ENCODE measurements at places on chromosomes 7 and 10. TPM values are rescaled to one million over a fixed set of nuclear protein-coding genes. Genes with fewer than 3 reads are reported as not detected.

ITIH5 gene
- 0.88 TPM for polyA plus RNA-seq

SLC13A4 gene
- 0.19 TPM for polyA plus RNA-seq

SPDYE8 gene
- polyA plus RNA-seq = not detected

ZNF282 gene
- polyA plus RNA-seq = 8.7 TPM

COL13A1 gene
- polyA plus RNA-seq = 4.5 TPM

NPY gene
- polyA plus RNA-seq = not detected

EPHA1 gene
- 4.2 TPM for polyA plus RNA-seq

SMKR1 gene
- 1.7 TPM for polyA plus RNA-seq

HKDC1 gene
- polyA plus RNA-seq = 4.6 TPM

UMAD1 gene
- polyA plus RNA-seq = 7.7 TPM

SDHAF3 gene
- 6.3 TPM for polyA plus RNA-seq

DNA sequence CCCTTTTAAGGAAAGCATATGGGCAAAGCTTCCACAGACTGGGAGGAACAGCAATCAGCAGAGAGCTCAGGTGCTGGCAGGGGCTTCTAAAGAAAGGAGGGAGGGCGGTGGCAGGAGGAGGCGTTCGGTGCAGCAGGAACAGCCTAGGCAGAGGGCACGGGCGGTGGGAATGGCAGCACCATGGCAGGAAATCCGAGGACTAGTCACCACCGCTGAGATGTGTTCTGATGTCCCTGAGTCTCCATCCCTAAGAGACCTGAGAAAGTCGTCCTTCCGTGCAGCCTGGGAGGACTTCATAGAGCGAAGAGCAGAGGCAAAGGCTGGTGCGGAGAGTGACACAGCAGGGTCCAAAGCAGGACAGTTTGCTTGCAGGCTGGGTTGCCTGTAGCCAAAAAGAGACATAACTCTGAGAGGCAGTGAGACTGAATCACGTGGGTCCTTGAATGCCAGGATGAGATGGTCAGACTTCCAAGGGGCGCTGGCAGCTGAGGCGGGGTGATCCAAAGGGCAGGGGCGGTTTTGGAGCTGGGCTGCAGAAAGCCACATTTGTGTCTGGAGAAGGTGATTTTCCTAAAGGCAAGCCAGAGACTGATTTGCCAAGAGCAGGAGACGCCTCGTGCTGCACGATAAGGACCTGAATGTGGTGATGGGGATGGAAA is 35.8 kb upstream of the GRID1 start:
- no peak overlapping the region for H3K4me3 ChIP-seq
- no peaks in the 10 kb centered on the region for H3K27me3 ChIP-seq
- H3K4me1 ChIP-seq = peaks cover 13% of the 10 kb centered on the region

DNA sequence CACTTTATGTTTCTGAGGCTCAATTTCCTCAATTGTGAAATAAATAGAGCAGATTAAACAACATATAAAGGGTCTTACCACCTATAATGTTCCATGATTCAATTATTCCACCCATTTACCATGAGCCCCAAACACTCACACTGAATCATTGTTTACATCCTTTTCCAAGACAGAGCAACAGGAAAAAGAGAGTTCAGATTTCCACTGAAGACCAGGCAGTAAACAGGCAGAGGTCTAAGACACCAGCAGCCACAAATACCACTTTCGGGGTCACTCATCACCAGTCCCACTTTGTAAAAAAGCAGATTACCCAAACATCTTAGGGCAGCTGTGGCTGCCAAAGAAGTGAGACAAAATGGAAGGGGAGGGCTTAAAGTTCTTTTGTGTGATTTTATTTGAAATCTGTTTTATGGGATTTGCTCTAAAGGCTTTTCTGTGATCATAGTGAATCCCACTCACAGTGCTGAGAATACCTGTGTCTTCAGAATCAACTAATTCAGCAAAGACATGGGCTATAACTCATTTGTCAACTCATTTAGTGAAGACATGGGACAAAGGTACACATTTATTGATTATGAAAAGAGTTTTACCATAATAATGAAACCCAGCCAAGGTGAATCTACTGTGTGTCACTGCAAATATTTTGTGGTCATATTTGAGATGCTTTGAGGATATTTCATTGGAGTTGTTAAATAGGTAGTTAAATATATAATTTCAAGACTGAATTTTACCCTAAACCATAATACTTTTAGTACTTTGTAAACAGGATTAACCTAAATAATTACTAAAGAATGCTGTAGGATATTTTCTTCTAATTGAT is 24.8 kb upstream of the DLD start:
- no peaks in the 10 kb centered on the region for H3K36me3 ChIP-seq
- no peaks in the 10 kb centered on the region for H3K4me1 ChIP-seq
- no peak for DNase-seq
- no peaks in the 10 kb centered on the region for H3K27me3 ChIP-seq
- no peak overlapping the region for H3K4me3 ChIP-seq

- H3K27ac ChIP-seq = no peak overlapping the region
- DNase-seq = no peak
- H3K4me3 ChIP-seq = no peak overlapping the region
- no peaks in the 10 kb centered on the region for H3K4me1 ChIP-seq
- H3K27me3 ChIP-seq = no peaks in the 10 kb centered on the region
- H3K36me3 ChIP-seq = no peaks in the 10 kb centered on the region
These were observed 33.8 kb downstream of the MAP3K8 start for GRCh38 chr10:30467651-30468338.

DNA sequence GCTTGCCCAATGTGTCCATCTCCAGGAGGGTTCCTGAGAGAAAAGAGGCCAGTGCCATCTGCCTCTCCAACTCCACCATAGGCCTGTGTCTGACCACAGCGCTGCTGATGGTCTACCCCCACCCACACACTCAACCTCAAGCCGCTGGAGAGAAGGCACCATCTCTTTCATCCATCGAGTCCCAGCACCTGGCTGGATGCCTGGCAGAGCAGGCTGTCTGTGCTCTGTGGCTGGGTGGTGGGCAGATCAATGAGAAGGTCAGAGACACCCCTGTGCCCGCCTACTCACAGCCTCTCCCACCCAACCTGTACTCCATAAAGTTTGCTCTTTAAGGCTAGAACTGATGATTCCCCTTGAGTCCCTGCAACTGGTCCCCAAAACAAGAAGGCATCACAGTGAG is 58.0 kb downstream of the CLRN3 start:
- H3K36me3 ChIP-seq = no peaks in the 10 kb centered on the region
- no peaks in the 10 kb centered on the region for H3K4me1 ChIP-seq
- no peaks in the 10 kb centered on the region for H3K27me3 ChIP-seq
- no peak overlapping the region for H3K4me3 ChIP-seq
- no peak for DNase-seq

DNA sequence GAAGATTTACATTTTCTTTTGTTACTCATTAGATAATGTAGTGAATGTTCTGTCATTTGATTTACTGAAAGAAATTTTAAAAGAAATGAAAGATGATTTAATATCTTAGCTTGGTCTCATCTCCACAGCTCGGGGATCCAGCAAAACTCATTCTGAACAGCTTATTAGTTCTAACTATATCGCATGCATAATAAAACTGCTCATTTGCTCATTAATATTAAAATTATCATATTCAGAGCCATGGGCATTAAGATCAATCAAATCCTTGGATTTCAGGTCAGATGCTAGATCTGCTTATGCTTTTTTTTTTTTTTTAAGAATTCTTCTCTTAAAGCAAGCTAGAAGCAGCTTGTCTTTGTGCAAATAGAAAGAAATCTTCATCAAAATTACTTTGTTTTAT is 246.1 kb downstream of the FOXP2 start:
- H3K4me3 ChIP-seq = no peak overlapping the region
- no peaks in the 10 kb centered on the region for H3K27me3 ChIP-seq
- DNase-seq = no peak
- peaks cover 3% of the 10 kb centered on the region for H3K4me1 ChIP-seq
- no peaks in the 10 kb centered on the region for H3K36me3 ChIP-seq
- H3K27ac ChIP-seq = no peak overlapping the region

GRCh38 chr10:13087986-13088618 is 11.9 kb upstream of the OPTN start:
- H3K27me3 ChIP-seq = no peaks in the 10 kb centered on the region
- H3K4me3 ChIP-seq = no peak overlapping the region
- no peaks in the 10 kb centered on the region for H3K4me1 ChIP-seq
- no peak for DNase-seq
- H3K36me3 ChIP-seq = no peaks in the 10 kb centered on the region
- H3K27ac ChIP-seq = no peak overlapping the region

- H3K27ac ChIP-seq = no peak overlapping the region
- H3K27me3 ChIP-seq = peaks cover 2% of the 10 kb centered on the region
- DNase-seq = no peak
- no peaks in the 10 kb centered on the region for H3K4me1 ChIP-seq
- no peak overlapping the region for H3K4me3 ChIP-seq
- no peaks in the 10 kb centered on the region for H3K36me3 ChIP-seq
These were observed 87.3 kb downstream of the BEND7 start for GRCh38 chr10:13441476-13441875.

- H3K27me3 ChIP-seq = no peaks in the 10 kb centered on the region
- no peak for DNase-seq
- no peak overlapping the region for H3K4me3 ChIP-seq
- peaks cover 5% of the 10 kb centered on the region for H3K36me3 ChIP-seq
These were observed 17.7 kb downstream of the FOXK1 start for GRCh38 chr7:4699841-4700240.

- no peaks in the 10 kb centered on the region for H3K4me1 ChIP-seq
- H3K4me3 ChIP-seq = no peak overlapping the region
- H3K36me3 ChIP-seq = no peaks in the 10 kb centered on the region
These were observed 134.2 kb upstream of the AKR1E2 start for GRCh38 chr10:4691776-4692175.

DNA sequence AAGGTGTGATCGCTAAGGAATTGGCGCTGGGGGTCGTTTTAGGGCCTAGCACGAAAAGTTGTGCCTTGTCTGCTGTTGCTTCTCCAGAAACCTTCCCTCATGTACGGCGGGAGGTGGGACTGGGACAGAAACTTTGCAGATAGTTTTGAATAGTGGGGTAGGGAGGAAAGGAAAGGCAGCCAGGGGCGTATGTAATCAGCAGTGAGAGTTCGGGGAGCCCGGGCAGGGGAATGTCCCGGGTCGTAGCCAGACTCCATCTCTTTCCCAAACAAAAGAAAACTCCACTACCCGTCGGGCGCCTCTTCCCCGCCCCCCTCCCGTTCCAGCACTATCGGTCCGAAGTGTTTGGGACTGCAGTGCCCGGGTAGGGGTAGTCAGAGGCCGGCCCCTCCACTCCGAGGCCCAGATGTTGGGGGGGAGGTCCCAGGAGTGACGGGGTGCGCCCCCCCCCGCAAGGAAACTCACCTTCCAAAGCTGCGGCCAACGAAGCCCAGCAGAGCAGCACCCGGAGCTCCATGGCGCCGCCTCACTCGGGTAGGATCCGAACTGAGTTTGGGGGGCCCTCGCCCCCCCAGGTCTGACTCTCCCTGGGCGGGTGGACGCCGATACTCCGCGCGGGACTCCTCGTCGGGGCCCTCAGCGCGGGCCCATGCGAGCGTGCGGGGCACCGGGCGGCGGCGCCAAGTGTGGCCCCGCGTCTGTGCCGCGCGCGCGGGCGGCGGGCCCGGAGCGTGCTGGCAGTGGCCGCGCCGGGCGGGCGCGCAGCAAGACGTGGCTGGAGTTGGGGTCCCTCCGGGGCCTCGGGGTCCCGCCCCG is 601 bp downstream of the EPHB4 start:
- peak; percentile 49 for DNase-seq
- H3K4me1 ChIP-seq = peaks cover 13% of the 10 kb centered on the region
- H3K27ac ChIP-seq = peak overlapping the region; percentile 87
- H3K4me3 ChIP-seq = peak overlapping the region; percentile 45

DNA sequence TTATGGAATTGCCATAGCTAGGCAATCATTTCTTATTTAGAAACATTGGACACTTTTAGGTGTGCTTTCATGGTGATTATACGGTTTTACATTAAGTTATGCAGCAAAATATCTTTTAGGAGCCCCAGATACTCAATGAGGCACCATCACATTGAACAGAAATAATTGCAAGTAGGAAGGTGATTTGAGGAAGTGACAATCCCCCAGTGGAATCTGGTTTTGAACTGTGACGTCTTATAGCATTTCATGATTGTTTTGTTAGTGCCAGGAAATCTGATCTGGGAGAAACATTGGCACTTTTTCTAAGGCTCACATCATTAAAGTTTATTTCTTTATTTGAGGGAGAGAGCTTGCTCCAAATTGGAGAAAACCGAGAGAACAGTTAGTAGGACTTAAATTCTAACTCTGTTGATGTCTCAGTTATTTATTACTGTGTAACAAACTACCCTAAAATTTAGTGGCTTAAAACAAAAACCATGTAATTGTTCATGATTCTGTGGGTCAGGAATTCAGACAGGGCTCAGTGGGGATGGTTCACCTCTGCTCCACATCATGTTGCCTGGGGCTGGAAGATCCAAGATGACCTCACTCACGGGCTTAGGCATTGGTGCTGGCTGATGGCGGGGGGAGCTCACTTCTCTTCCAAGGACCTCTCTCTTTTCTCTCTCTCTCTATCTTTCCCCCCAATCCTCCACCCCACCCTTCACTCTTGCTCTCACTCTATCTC is 78.2 kb upstream of the STEAP1B start:
- H3K27me3 ChIP-seq = no peaks in the 10 kb centered on the region
- peaks cover 15% of the 10 kb centered on the region for H3K4me1 ChIP-seq
- peak overlapping the region; percentile 36 for H3K27ac ChIP-seq
- DNase-seq = no peak
- no peaks in the 10 kb centered on the region for H3K36me3 ChIP-seq

DNA sequence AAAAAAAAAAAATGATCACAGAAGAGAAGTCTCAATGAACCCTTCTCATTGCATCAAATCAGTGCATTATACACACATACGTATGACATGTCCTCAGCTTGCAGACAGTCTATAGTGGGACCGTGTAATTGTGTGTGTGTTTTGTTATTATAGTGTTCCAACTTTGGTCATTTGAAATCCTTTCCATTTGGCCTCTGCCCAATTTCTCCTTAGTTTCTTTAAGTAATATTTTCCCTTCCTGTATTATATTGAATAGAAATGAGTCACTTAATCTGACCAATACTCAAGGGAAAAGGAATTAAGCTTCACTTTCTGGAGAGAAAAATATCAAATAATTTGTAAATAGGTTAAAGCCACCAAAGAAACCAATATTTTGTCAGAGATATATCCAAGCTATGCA is 415.5 kb upstream of the SORCS1 start:
- no peak overlapping the region for H3K4me3 ChIP-seq
- DNase-seq = no peak
- H3K27me3 ChIP-seq = no peaks in the 10 kb centered on the region
- no peak overlapping the region for H3K27ac ChIP-seq
- no peaks in the 10 kb centered on the region for H3K4me1 ChIP-seq

- H3K4me1 ChIP-seq = no peaks in the 10 kb centered on the region
- H3K27ac ChIP-seq = no peak overlapping the region
- no peaks in the 10 kb centered on the region for H3K36me3 ChIP-seq
- H3K27me3 ChIP-seq = no peaks in the 10 kb centered on the region
These were observed 1.4 kb downstream of the FAM3C start for GRCh38 chr7:121394709-121395140.

- no peak overlapping the region for H3K4me3 ChIP-seq
- no peaks in the 10 kb centered on the region for H3K36me3 ChIP-seq
These were observed 82.3 kb downstream of the ZNF503 start for GRCh38 chr10:75319274-75319673.

- no peak for DNase-seq
- H3K4me3 ChIP-seq = no peak overlapping the region
- H3K27me3 ChIP-seq = no peaks in the 10 kb centered on the region
- peaks cover 30% of the 10 kb centered on the region for H3K36me3 ChIP-seq
These were observed 14.1 kb upstream of the BTBD16 start for GRCh38 chr10:122257041-122257440.

Measured in lung (tissue), 17 donors.